ENCODE measurements at places on chromosomes 1 and 21.

- no peak for DNase-seq
Observed at GRCh38 chr1:228329887-228330286, 76.7 kb downstream of the TRIM11 start.

DNA sequence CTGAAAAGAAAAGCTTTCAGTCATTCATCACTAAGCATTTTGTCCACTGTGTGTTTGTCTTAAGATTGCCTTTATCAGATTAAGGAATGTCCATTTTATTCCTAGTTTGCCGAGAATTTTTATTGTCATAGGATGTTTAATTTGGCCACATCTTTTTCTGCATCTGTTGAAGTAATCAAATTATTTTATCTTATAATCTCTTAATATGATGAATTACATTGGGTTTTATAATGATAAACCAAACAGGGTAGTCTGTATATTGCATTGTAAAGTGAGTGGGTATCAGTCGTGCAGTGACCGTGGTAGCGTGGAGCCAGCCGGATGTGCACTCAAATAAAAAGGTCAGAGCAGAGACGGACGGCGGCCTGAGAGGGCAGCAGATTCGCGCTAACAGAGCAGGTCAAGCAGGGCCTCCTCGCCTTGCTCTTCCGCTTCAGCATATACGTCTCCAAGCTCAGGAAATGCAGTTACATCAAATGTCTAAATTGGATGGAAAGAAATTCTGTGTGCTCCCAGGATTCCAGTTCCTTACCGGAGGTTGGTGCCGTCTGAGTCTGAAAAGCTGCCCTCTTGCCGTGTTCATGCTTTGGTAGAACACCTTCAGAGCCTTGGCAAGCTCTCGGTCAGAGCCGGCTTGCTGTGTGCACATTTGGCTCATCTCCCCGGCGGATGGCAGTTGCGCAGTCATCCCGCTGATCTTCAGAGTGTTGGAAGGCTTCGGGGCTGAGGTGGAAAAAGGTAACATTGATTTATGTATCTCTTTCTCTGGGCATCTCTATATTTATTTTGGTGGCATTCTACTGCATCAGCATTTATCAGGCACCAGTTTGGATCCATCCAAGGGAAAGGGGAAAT lies 51.5 kb downstream of the SCCPDH start:
- DNase-seq: no peak

DNA sequence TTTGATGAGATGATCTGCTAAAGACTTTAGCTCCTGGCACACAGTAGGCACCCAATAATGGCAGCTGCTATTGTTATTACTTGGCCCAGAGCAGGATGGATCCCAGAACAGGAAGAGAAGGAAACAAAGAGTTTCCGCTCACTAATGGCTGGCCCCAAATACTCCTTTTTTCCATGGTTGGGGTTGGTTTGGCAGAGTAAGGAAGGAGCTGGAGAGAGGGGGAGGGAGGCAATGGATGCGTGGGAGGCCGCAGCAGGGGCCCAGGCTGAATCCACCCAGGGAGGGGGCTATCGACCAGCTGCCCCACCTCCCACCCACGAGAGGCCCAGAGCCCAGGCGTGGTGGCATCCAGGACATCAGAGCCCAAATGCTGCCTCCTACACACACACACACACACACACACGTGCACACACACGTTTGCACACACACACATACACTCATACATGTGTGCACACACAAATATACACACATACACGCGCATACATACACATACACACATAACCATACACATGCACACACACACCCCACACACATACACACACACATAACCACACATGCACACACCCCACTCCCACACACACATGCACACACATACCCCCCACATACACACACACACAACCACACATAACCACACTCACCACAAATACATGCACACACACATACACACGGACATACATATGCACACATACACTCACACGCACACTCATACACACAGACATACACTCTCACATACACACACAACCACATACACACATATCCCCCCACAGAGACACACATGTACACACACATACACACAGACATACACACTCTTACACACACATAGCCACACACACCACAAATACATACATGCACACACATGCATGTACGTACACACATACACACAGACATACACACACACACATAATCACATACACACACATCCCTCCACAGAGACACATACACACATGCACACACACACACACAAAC lies 25.2 kb downstream of the C1QB start:
- no peak for DNase-seq

- no peak for DNase-seq
Observed at GRCh38 chr1:151718011-151718431, 1.4 kb upstream of the CELF3 start.

DNA sequence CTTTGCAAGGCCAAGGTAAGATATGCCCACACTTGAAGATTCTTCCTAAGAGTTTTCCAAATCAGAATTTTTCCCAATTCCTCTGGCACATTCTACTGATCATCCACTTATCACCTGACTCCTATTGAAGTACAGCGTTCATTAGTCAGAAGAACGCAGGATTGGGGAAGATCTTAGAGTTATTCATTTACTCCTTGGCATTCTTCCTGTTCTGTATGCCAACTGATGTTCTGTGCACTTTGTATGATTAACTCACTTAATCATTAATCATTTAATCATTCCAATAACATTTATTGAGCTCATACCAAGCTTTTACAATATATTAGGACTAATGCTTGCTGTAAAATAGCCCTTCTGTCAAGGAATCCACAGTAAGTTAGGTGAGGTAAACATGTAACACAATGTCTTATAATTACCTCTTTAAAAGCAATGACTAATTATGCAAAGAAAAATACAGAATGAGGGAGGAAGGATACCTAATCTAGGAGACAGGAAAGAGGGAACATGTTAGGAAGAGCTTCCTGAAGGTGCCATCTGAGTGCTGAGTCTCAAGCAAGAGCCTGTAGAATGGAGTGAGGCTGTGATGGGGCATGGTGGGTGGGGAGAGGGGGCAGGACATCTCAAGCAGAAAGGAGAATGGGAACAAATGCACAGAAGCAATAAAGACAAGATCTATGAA lies 71.1 kb upstream of the DPT start:
- no peak for DNase-seq

GRCh38 chr1:206512058-206512850 lies 4.9 kb downstream of the RASSF5 start:
- DNase-seq: no peak

- no peak for DNase-seq
Observed at GRCh38 chr1:12505639-12506280, 112.2 kb downstream of the DHRS3 start.

GRCh38 chr21:44911384-44912157 lies 9.1 kb downstream of the ITGB2 start:
- DNase-seq: peak; percentile 56

- no peak for DNase-seq
Observed at GRCh38 chr1:222034790-222035189, 292.9 kb upstream of the DUSP10 start.

DNA sequence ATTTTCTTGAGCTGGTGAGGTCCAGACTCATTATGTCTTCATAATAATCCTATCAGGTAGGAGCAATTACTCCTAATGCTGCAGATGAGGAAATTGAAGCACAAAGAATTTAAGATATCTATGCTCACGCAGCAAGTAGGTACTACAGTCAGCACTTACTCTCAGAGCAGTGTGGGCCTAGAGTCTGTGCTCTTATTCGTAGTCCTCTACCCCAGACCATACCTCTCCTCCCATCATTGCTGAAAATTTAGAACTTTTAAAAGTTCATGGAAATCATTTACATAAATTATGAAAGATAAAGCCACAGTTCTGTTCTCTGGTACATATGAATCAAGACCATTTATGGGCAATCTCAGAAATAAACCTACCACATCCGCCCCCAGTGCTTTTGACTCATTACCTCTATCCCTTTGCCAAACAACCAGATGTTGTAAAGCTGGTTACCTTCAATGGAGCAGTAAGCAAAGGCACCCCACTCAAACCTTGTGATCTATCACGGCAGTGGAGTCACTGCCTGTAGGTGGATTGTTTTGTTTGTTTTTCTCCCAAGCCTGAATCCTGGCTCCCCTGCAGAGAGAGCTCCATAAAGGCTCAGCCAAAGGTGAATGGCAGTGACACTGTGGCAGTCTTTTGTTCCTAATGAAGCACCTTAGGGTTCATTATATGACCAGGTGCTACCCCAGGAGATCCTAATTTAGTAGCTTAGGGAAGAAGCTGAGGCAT lies 20.9 kb upstream of the MAN1A2 start:
- peak; percentile 36 for DNase-seq

DNA sequence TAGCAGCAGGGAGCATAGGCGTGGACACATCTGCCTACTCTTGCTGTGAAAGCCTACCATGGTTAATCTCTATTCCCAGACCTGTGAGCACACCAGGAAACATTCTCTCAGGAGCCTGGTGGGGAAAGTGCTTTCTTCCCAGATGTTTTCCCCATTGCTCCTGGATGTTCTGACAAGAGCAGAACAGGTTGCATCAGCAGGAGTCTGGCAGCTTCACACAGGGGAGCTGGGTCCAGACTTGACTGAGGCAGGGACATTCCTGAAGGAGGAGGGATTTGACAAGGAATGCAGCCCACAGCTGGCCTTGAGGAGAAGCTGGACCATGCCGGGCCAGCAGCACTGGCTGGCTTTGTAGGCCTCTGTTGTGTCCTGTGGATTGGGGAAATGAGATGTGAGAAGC lies 21.0 kb upstream of the ARTN start:
- DNase-seq: no peak

- DNase-seq: peak; percentile 59
Observed at GRCh38 chr21:43881283-43881682, 16.3 kb downstream of the AGPAT3 start.

GRCh38 chr1:151593730-151594129 lies 18.1 kb upstream of the SNX27 start:
- no peak for DNase-seq

- DNase-seq: peak; percentile 81
Observed at GRCh38 chr1:904310-904950, 19.3 kb upstream of the SAMD11 start.

GRCh38 chr1:37808369-37809319 lies 636 bp upstream of the YRDC start:
- DNase-seq: peak; percentile 33

GRCh38 chr1:162387226-162388082 lies 5.9 kb downstream of the C1orf226 start:
- DNase-seq: no peak

DNA sequence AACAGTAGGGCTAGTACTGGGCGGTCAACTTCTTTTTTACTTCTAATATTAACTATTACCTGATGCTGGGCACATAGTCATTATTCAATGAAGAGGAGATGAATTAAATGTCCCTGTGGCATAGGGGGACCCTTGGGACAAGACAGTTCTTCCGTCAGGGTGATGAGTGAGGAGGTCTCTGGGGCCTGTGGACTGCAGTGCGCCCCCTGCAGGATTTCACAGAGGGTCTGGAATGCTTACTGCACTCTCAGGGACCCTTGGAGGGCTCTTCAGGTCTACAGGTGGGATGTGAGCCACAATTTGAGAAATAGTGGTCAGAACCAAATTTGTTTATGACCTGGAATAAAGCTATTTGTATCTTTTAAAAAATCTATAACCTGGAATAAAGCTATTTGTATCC lies 149.4 kb downstream of the FAM78B start:
- DNase-seq: no peak

GRCh38 chr1:107795994-107796393 lies 169.0 kb downstream of the VAV3 start:
- no peak for DNase-seq

DNA sequence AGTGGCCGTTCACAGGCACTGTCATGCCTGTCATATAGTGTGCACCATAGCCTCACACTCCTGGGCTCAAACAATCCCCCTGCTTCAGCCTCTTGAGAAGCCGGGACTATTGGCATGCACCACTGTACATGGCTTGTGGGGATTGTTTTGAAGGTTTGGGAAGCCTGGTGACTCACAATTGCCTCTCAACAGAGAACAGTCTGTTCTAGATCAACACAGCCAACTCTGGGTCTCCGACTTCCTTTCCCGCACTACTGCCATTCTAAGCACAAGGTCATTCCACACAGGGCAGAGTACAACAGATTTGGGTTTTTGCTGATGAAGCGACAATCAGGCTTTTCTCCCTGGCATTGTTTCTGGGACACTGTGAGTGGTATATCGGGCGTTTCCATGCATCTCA lies 15.5 kb upstream of the AHCTF1 start:
- DNase-seq: no peak

DNA sequence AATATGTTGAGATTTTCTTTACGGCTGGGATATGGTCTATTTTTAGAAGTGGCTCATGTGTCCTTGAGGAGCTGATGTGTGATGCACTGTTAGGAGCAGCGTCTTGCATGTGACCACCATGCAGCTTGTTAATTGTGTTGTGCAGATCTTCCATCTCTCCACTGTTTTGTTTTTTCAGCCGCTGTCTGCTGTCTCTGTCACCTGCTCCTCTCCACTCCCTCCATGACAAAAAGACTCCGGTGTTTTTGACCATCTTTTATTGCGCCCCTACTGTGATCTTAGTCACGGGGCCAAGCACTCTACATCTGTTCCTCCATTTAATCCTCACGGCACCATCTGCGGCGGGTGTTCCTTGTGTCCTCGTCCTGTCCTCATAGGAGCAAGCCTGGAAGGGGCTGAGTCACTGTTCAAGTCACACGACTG lies 51.8 kb downstream of the ADARB1 start:
- DNase-seq: no peak

DNA sequence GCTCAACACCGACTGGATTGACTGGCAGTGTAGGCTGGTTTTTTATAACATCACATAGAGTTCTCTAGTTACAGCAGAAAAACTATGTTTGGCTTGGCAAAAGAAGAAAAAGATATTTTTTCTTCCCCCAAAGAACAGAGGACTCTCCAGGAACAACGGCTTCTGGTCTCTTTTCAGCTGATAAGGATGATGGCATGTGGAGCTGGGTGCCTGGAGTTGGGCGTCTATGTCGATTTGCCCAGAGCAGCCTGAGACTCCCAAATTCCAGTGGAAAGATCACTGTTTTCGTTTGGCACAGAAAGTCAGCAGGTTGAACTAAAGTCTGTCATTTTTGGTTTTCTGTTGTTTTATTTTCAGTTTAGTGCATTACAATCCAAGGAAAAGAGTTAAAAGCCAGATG lies 91.1 kb downstream of the SMYD2 start:
- no peak for DNase-seq

DNA sequence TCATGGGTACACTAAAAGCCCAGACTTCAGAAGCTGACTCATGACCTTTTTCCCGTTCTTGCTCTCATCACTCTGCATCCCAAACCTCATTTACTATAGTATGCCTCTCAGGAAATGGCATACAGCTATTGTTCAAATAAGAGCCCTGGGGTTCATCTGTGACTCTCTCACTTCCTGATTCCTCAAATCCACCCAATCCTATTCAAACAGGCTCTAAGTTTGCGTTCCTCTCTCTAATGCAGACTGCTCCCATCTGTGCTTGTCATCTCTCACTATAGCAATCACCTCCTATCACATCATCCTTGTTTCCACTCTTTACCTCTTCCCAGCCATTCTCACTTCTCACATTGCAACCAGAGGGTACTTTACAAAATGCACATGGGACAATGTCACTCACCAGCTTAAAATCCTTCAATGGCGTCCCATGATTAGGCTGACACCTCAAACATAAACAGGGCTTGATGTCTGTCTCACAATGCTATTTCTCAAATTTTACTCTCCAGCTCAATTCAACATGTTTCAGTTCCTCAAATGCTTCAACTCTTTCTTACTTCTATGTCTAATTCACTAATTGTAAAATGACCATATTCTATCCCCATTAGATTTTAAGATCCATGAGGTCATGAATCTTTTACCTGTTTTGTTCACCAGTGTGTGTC lies 408.4 kb downstream of the NTNG1 start:
- DNase-seq: no peak

GRCh38 chr1:175390081-175390481 lies 197.5 kb upstream of the KIAA0040 start:
- DNase-seq: no peak

GRCh38 chr1:201332616-201333335 lies 44.7 kb downstream of the TNNT2 start:
- DNase-seq: no peak

Measured in stimulated activated CD4-positive, alpha-beta T cell treated with anti-CD3 and anti-CD28 coated beads, Interleukin-1b, Interleukin-23, amount 100 ng/mL, for 48 hours (primary cell).